ENCODE measurements at places on chromosomes 7 and 10.

GRCh38 chr7:48660306-48660870 is 264.0 kb upstream of the CDC14C start:
- no peak for DNase-seq

- no peak for DNase-seq
These were observed 37.6 kb downstream of the DAGLB start for GRCh38 chr7:6409944-6410693.

DNA sequence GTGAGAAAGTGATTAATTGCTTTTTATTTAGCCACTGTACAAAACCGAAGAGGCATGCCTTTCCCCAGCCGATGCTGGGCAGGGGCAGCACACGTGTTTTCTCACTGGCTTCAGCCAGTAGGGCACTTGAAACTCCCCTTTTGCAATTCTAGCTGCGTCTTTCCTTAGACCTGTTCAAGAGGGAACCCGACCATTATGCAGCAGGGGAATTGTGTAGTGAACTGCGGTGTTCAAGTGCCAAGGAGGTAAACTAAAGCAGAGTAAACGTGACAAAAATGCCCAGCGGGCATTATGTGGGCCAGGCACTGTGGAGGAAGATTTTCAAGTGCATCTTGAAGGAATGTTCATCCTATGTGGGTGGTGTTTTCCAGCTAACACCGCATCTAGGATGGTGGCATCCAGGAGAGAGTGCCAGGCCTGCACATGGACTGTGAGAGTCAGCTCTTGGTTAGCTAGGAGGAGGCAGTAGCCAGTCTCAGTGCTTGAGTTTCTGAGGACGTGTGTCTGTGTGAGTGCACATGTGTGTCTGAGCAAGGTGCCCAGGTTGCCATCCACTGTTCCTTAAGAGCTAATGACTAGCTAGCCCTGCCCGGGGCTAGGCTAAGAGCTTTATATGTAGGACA is 3.3 kb downstream of the WIPF3 start:
- no peak for DNase-seq

DNA sequence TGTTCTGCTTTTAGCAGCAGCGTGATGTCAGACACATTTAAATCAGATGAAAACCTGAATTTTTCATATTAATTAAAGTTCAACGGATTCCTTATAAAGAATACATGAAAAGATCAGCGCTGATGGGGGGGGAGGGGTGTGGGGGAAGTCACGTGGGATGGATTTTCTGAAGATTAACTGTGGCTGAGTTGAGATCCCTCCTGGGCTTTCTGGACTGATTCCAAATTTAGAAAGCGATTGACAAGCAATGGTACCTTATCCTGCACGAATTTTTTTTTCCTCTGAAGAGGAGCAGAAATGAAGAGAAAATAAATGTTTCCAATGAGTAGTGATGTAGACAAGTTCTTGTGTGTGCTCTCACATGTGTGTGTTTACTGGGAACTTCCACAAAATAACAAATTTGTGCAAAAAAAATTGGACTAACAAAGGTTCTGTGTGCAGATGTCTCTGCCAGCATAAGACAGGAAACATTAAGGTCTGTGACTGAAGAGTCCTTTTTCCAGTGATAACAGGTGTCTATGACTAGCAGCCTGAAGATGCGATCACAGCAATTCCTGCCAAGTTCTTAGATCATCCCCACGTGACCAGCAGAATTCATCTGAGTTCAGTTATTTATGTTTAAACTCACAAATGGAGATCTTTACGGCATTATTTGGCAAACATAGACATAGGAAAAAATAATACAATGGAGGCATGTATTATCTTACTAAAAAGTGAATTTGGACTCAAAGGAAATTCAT is 585.2 kb upstream of the CELF2 start:
- DNase-seq, result no peak

DNA sequence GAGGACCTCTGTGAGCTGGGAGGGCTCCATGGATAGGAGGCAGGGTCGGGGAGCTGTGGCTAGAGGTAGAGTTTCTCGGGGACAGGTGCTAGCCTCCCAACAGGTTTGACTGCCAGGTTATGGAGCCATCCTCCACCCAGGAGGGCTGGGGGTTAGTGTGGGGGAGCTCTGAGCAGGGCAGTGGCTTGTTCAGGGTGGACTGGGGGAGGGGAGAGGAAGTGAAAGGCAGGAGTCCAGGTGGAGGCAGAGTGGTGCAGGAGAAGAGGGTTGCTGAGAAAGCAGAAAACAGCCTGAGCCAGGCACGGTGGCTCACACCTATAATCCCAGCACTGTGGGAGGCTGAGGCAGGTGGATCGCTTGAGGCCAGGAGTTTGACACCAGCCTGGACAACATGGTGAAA is 40.5 kb upstream of the HSPB1 start:
- no peak for DNase-seq

DNA sequence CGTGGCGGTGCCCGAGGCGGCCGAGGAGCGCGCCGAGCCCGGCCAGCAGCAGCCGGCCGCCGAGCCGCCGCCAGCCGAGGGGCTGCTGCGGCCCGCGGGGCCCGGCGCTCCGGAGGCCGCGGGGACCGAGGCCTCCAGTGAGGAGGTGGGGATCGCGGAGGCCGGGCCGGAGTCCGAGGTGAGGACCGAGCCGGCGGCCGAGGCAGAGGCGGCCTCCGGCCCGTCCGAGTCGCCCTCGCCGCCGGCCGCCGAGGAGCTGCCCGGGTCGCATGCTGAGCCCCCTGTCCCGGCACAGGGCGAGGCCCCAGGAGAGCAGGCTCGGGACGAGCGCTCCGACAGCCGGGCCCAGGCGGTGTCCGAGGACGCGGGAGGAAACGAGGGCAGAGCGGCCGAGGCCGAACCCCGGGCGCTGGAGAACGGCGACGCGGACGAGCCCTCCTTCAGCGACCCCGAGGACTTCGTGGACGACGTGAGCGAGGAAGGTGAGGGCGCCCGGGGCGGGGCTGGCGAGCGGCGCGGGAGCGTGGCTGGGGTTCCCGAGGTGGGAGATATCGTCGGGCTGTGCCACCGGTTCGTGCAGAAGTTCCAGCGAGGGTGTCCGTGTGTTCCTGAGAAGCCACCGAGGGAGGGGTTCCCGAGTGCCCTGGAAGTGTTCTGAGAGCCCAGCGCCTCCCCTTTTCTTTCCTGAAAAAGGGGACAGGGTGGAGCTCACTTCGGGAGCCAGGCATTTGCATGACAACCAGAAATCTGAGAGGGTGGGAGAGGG is 495 bp downstream of the EIF3B start:
- DNase-seq, result no peak

DNA sequence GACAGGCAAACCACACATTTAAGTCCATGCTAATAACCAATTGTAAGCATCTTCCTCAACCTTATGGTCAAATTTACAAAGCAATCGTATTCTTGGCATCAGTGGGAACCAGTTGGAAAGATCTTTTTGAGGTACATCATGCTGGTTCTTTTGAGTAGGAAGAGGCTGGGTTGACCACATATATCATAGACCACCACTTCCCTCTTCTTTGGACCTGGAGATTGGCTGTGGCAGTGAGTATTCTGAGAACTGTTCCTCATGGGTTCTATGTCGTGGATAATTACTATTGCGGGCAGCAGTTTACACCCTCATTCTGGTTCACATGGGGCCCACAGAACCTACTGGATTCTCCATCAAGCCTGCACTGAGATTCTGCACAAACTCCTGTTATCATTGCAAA is 35.5 kb upstream of the C1GALT1 start:
- DNase-seq, result no peak

Measured in NCI-H526 (cell line).